ENCODE measurements at places on chromosomes 16 and 17.

DNA sequence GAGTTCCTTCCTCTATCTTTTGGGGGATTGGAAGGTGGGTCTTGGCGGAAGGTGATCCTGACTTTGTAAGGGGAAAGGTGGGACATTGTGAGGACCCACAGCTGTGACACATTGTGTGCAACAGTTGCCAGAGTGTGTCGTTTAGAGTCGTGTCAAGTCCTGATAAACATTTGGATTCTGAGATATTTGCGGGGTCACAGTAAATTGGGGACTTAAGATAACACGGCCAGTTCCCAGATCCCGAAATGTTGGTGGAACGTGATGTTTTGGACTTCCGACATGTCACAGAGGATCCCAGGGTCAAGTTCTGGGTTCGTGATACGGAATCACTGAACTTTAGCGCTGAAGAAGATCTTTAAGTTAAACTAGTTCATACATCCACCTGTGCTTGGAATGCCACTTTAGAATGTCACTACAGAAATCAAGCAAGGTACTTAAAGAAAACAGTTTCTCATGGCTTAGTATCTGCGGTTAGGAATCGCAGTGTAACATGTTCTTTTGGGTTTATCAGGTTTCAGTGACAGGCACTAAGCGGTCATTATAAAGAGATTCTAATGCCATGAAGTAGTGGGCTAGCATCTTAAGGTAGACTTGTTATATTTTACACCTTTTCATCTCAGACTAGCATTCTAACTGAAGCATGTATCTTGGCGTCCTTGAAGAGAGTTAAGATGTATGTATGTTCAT is 815 bp downstream of the ATAD5 start:
- no peak for DNase-seq

DNA sequence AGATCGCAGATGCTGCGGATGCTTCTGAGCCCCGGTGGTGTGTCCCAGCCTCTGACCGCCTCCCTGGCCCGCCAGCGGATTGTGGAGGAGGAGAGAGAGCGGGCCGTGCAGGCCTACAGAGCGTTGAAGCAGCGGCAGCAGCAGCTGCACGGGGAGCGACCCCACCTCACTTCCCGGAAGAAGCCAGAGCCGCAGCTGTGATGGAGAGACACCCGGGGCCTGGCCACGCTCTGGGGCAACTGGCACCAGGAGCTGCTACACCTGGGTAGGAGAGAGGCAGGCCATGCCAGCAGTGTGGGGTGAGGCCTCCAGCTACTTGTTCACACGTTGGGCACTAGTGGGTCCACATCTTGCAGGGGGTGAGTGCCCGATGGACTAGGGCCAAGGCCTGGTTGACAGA is 6.0 kb downstream of the CCDC137 start:
- no peak for DNase-seq

GRCh38 chr16:55120408-55120807 is 189.7 kb downstream of the IRX5 start:
- DNase-seq = no peak

DNA sequence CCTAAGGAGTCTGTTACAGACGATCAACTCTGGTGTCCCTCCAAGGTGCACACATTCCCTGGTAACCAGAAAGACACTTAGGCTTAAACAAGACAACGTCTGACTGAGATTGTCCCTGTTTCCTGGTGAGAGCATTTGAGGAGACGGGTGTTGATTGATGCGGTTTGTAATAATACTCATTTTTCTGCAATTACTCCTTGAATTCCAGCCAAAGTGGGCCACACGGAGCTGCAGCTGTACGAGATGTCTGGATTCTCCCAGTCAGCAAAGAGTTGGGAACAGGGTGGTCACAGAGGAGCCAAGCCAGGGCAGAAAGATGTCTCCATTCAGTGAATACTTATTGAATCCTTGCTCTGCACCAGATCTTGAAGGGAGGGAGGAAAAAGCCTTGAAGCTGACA is 30.9 kb upstream of the CES5A start:
- no peak for DNase-seq

GRCh38 chr17:9292561-9292941 is 271.2 kb downstream of the NTN1 start:
- DNase-seq = no peak

DNA sequence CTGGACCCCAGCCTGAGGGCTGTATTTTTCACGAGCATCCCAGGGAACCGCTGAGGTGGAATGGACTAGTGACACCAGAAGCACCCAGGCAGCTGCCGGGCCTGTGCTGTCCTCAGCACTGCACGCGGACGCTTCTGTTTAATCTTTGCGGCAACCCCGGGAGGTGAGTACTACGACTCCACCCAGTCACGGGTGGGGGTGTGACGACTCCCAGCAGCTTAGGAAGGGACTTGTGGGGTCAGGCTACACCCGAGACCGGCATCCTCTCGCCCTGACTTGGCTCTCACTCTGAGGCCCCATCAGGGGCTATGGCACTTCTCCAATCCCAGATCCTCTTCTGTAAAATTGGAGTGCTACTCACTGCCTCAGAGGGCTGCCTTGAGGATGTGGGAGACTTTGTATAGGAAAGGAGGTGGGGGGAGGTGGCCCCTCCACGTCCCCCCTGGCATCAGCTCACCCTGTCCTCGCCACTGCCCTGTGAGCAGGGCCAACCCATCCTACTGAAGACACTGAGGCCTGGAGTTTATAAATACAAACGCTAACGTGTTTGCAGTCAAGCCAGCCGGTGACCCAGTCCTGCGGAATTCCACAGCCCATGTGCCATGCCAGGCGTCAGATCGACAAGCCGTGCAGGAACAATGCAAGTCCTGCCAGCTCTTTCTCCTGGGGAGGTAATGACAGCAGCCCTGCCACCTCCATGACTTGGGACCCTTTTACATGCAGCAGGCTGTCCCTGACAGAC is 44.4 kb downstream of the PPL start:
- no peak for DNase-seq

DNA sequence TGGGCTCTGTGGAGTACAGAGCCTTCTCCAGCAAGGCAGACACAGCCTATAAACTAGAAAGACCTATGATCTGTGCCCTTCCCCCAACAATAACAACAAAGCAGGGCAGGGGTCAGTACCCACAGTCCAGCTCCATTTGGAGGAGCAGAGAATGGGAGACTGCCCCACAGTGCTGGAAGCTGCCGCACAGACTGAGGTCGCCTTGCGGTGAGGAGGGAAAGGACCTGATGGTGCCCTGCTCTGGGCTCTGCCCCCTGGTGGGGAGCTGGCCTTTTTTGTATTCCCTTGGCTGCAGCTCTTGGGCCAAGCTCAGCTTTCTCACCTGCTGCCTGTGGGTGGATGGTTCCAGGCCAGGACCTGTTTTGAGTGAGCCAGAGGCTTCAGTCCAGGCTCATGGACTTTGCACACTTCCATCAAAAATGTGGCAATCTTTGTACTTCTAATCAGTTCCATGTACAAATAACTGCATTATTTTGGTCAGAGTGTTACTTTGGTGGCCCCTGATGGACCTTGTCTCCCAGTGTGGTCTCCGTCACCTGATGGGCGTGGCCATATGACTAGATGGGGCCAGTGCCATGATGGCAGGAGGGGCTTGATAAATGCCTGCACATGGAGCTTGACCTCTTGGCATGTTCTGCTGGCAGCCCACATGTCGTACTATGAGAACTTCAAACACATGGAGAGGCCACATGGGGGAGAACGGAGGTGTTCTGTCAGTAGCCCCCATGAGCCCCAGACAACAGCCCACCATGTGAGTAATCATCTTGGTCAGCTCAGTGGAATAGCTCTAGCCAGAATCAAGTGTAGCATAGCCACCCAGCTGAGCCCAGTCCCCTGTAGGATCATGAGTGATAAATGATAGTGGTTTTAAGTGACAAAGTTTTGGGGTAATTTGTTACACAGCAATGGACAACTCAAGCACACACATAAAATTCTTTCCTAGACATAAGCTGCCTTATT is 24.2 kb downstream of the B9D1 start:
- peak; percentile 76 for DNase-seq

GRCh38 chr17:14838567-14838966 is 426.6 kb downstream of the PMP22 start:
- DNase-seq = no peak

DNA sequence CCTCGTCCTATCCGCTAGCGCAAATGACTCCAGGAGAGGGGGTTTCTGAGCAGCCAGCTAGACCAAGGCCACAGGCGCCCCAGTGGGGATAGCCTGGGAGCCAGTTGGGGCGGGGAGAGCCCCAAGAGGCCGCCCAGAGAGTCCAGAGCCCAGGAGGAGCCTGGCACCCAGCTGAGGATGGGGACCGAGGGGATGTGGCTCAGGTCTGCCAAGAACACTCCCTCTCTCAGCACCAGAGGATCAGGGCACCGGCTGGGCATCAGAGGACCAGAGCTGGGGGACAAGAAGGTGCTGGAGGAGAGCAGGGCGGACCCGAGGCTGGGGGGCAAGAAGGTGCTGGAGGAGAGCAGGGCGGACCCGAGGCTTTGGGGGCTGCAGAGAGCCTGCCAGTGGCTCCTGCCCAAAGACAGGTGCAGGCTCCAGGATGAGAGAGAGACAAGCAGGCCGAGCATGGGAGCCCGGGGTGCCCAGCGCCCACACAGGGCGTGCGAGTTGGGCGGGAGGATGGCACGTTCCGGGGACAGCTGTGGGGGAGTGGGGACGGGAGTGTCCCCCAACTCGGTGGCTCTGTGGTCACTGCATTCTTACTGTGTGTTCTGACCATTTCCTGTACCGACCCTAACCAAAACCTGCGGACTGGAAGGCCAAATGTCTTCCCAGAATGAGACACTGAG is 39.4 kb downstream of the TIMM22 start:
- no peak for DNase-seq

- DNase-seq = no peak
Observed at GRCh38 chr17:73492821-73493814, 151.1 kb downstream of the SDK2 start.

- DNase-seq = peak; percentile 61
Observed at GRCh38 chr16:9256196-9256595, 164.8 kb downstream of the HAPSTR1 start.

DNA sequence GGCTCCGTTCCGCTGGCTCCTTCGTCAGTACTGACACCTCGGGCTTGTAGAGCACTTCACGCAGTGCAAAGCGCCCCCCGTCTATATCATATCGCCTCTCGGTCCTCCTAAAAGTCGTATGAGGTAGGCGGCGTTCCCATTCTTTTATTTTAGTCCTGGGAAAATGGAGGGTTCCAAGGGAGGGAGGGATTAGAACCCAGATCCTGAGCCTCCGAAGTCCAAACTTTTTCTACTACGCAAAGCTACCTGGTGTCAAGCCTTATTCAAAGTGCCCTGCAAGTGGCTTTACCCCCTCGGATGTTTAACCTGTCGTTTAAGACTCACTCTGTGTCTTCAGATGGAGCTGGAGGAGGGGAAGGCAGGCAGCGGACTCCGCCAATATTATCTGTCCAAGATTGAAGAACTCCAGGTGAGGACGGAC is 348 bp upstream of the FTSJ3 start:
- DNase-seq = peak; percentile 26

GRCh38 chr16:3363793-3364192 is 8.1 kb downstream of the OR2C1 start:
- DNase-seq = no peak

GRCh38 chr17:17112628-17113200 is 70.5 kb downstream of the MPRIP start:
- DNase-seq = no peak

GRCh38 chr17:71371809-71372208 is 749.0 kb upstream of the SOX9 start:
- DNase-seq = no peak

DNA sequence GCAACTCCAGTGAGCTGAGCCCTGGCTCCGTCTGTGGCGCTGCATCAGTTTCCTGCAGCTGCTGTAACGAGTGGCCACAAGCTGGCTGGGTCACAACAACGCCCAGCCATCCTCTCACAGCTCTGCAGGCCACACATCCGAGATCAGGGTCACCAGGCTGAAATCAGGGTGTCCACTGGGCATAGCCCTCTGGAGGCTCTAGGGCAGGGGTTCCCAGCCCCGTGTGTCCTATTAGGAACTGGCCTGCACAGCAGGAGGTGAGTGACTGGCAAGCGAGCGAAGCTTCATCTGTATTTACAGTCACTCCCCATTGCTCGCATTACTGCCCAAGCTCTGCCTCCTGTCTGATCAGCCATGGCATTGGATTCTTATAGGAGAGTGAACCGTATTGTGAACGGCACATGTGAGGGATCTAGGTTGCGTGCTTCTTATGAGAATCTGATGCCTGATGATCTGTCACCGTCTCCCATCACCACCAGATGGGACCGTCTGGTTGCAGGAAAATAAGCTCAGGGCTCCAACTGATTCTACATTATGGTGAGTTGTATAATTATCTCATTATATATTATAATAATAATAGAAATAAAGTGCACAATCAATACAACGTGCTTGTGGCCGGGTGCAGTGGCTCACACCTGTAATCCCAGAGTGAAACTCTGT is 176.5 kb downstream of the SEC14L1 start:
- DNase-seq = no peak

DNA sequence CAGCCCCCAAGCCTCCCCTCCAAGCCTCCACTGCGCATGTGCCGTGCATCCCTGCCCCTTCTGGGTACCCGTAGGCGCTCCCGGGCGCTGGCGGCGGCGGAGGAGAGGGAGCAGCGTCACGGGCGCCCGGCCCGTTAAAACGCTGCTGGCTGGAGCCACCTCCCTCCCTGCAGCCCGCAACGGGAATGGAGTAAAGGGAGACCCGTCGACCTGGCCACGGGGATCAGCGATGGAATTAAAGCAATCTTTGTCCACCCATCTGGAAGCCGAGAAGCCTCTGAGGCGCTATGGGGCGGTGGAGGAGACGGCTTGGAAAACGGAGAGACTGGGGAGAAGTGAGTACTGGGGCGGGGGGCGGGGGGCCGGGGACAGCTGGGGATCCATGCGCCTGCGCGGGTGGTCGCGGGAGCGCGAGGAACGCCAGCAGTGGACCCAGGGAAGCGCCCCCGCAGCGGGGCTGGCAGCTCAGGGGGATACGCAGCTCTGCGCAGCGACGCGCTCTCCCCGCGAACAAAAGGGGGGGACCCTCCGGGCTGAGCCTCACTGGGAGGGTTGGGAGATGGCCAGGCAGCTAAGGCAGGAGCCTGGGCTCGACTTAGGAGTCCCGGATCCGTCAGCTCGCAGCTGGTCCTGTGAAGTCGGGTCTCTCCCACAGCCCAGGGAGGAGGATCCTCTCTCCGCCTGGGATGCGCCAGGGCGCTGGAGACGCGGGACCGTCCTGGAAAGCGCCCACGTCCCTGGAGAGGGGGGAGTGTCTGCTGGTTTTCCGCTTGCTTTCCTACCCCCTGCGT is at the start of gene BMERB1:
Gene BMERB1, plus strand, starts transcription at position 164 of the 791 bp plus-strand sequence. Its CDS starts 66 bp downstream, at position 230.
- DNase-seq = peak; percentile 81

GRCh38 chr16:80587071-80587470 is 46.3 kb downstream of the DYNLRB2 start:
- DNase-seq = no peak

- no peak for DNase-seq
Observed at GRCh38 chr16:10497132-10498101, 83.0 kb downstream of the EMP2 start.

- DNase-seq = no peak
Observed at GRCh38 chr16:66845791-66846221, 1.6 kb downstream of the CA7 start.
